Small intestine (tissue), 16 donors: ENCODE measurements at places on chromosomes 5 and 9.

GRCh38 chr5:27652505-27652904, 614.1 kb upstream of the CDH9 start:
- no peak for DNase-seq

GRCh38 chr5:170067574-170068170, 38.0 kb upstream of the FOXI1 start:
- DNase-seq: no peak

GRCh38 chr5:146849694-146850303, 28.8 kb downstream of the PPP2R2B start:
- peak; percentile 54 for DNase-seq

GRCh38 chr9:70081120-70081495, 37.5 kb downstream of the MAMDC2 start:
- DNase-seq: no peak

DNA sequence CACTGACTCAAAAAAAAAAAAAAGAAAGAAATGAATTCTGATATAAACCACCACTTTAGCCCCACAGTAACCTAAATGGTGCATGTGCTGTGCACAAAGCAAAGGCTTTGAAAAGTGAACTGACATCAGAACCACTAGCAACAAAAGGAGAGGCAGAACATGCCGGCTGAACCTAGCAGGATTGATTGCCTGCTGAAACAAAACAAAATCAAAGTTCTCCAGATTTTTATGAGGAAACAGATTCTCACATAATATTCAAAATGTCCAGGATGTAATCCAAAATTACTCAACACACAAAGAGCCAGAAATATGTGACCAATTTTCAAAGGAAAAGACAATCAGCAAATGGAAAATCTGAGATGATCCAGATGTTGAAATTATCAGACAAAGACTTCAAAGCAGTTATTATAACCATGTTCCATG, 37.9 kb downstream of the UBTD2 start:
- DNase-seq: no peak

DNA sequence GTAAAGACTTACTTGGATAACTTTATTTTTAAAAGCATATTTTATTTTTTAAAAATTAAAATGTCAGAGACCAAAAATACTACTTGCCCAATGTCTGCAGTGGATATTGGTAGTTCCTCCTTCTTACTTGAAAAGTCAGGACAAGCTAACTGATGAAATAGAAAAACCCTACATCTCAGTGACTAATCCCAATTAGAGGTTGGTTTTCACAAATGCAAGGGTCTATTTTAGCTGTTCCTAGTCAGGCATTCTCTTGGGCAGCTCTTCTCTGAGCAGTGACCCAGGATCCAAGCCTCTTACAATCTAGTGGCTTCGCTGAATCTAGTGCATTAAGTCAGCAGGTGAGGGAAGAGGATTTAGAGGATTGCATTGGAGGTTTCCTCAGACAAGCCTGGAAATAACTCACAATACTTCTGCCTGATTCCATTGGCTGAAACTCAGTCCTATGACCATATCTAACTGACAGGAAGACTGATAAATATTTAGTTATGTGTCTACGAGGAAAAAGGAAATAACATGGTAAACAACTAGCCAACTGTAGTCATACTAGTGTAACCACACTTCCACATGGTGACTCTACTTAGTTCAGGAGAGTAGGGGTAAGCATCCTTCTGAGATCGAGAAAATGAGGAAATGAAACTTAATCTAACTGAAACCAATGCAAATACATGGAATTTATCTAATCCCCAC, 34.2 kb upstream of the MIER3 start:
- no peak for DNase-seq

- DNase-seq: no peak
Observed at GRCh38 chr5:55699041-55699688, 13.0 kb downstream of the SLC38A9 start.

DNA sequence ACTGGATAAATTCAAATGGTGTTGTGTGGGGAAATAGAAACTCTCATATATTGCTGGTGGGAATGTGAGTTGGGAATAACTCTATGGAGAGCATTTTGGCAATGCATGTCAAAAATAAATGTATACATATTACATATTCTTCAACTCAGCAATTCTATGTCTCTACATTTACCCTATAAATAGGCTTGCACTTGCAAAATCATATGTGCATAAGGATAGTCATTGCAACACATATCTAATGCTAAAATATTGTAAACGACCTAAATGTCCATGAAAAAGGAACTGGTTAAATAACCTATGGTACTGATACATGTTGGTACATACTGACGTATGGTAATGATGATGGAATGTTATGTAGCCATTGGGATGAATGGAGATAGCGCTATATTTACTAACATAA, 94.5 kb upstream of the CHD1 start:
- no peak for DNase-seq

- no peak for DNase-seq
Observed at GRCh38 chr5:94283093-94283492, 335.3 kb downstream of the KIAA0825 start.

DNA sequence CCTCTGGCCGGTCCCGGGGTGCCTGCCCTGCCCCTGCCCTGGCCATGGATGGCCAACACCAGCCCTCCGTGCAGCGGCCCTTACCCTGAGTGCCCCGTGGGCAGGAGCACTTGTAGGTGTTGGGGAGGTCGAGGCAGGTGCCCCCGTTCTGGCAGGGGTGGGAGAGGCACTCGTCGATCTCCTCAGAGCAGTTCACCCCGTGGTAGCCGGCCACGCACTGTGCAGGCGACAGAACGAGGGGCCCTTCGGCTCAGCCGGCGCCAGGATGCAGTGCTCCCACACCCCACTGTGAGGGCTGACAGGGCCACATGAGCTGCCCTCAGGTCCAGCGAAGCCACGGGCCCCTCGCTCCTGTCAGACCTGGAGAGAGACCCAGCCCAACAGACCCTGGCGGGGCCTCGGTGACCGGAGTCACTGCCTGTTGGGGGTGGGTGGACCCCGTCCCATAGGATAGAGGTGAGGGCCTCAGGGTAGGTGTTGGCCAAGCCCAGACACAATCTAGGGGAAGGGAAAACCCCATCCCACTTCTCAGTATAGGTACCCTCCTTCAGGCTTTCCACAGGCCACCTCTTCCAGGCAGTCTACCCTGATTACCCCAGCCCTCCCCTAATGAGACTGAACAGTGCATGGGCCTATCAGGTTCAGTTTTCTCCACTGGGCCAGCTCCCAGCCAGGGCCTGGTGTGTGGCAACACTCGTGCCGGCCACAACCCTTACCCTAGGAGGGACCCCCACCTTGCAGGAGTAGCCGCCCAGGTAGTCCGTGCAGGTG, 24.6 kb upstream of the SEC16A start:
- no peak for DNase-seq

GRCh38 chr5:84605241-84605640, 220.6 kb upstream of the EDIL3 start:
- DNase-seq: no peak

DNA sequence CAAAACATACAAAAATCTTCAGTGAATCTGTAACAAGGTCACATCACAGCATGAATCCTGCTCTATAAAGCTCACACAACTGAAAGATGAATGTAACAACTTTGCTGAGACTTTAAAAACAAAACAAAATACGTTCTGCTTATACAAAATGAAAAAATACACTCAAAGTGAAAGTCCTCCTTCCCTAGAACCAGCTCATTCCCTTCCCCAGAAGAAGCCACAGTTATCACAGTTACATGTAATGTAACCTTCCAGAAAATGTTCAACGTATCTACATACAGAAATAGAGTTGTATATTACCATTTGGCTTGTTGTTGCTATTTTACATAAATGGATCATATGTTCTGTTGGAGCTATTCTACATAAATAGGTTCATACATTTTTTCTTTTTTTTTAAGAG, 2.6 kb downstream of the AUH start:
- DNase-seq: no peak

DNA sequence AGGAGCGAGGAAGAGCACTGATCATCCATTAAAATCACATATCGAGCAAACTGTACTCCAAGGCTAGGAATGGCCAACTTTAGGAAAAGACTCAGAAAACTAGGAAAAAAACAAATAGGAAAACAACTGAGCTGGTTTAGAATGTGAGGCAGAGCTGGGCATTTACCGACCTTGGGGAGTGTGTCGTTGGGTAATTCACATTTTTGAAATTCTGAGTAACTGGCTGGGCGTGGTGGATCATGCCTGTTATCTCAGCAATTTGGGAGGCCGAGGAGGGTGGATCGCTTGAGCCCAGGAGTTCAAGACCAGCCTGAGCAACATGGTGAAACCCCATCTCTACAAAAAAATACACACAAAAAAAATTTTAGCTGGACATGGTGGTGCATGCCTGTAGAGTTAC, 70.1 kb downstream of the ZFAND5 start:
- peak; percentile 65 for DNase-seq

- DNase-seq: no peak
Observed at GRCh38 chr5:142007237-142007544, 5.6 kb downstream of the GNPDA1 start.

- DNase-seq: no peak
Observed at GRCh38 chr5:568809-569208, 43.3 kb upstream of the CEP72 start.

- no peak for DNase-seq
Observed at GRCh38 chr5:85441156-85441555, 1056.5 kb upstream of the EDIL3 start.

GRCh38 chr5:72540759-72541438, 33.7 kb upstream of the ZNF366 start:
- DNase-seq: no peak

DNA sequence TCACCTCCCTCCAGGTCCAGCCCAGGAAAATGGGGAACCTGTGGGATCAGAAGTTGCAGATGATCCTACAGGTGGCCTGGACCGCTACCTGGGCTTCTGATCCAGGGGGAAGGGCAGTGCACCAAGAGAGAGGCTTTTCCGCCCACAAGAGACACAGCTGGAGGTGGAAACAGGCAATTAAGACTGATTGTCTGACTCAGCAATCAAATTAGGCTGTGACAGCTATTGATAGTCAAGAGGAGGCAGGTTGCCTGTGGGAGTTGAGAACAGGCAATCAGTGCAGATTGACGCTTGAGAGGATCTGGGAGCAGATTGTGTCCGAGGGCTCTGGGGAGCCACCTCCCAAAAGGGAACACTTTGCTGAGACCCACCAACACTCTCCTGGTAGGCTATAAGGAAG, 71.1 kb upstream of the SLC44A1 start:
- DNase-seq: no peak

- DNase-seq: no peak
Observed at GRCh38 chr5:161302559-161302958, 244.0 kb downstream of the GABRB2 start.

GRCh38 chr5:178557416-178557815, 32.8 kb downstream of the COL23A1 start:
- DNase-seq: no peak

- DNase-seq: peak; percentile 55
Observed at GRCh38 chr5:36156121-36156601, 4.2 kb downstream of the SKP2 start.

DNA sequence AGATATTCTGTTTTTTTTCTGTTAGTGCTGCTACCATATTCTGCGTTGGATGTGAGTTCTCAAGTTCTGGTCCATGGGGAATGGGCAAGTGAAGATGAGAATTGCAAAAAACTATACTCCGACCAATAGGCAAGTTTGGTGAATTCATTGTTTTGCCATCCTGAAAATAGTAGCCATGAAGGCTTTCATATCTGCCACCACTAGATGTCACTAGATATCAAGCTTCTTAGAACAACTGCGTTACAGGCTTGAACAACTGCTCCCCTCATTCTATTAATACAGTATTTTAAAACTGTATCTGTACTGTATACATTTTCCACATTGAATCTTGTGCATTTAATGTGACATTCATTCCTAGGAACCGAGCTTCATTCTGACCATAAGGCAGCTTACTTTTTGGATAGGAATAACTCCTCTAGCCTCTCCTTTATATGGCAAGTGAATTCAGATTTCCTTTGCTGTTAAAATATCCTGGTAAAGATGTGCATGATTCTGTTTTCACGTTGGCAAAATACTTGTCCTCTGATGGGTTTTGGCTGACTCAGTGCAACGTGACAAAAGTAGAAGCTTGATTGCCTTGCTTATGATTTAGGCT, 163.6 kb downstream of the SREK1 start:
- DNase-seq: peak; percentile 67

- no peak for DNase-seq
Observed at GRCh38 chr5:15354021-15354420, 146.0 kb upstream of the FBXL7 start.

GRCh38 chr9:123201083-123201482, 67.3 kb downstream of the STRBP start:
- DNase-seq: no peak

- no peak for DNase-seq
Observed at GRCh38 chr5:78747705-78748359, 99.3 kb upstream of the LHFPL2 start.

- no peak for DNase-seq
Observed at GRCh38 chr9:69498470-69498869, 173.5 kb downstream of the ENTREP1 start.

GRCh38 chr5:97838214-97838613, 655.2 kb upstream of the RIOK2 start:
- peak; percentile 40 for DNase-seq

- no peak for DNase-seq
Observed at GRCh38 chr5:115940080-115940810, 22.0 kb upstream of the LVRN start.

DNA sequence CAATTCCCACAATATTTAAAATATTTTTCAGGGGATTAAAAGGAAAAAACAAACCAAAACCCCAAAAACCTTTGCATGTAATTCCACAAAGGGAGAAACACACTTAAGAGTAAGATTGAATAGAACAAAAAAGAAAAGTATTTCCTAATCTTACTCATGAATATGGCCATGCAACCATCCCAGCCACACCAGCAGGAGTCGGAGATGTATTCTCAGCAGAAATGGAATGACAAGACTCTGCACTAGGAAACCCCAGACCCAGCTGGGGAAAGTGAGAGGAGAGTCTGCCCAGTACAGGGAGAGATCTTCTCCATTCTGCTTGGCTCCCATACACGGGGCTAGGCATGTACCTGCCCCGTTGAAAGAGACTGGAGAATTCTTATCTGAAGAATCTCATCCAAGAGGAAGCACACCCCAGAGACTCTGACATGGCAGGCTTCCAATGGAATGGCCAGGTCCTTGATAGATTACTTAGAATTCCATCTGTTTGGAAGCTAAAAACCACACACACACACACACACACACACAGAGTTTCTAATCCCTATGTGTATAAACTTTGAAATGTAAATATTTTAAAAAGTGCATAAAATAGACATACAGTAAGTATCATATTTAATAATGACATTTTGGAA, 118.8 kb downstream of the GADD45G start:
- DNase-seq: no peak

DNA sequence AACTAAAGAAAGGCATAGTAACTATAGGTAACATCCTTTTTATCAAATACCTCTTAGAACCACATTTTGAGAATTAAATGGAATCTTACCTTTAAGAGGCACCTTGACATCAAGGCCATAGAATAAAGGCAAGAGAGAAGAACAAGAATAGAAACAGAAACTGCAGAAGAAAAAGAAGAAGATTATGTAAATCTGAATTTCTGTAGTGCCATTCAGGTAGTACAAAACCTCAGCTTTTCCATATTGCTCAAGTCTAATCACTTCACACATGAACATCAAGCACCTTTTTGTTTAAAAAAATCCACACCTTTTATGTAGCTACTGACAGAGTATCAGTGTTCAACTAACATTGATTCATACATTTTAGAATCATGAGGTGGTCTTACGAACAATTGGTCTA, 91.8 kb upstream of the DPYSL3 start:
- no peak for DNase-seq

GRCh38 chr5:83512061-83512745, 40.7 kb downstream of the VCAN start:
- no peak for DNase-seq
